ENCODE measurements at places on chromosomes 13 and 19. TPM values are rescaled to one million over a fixed set of nuclear protein-coding genes. Genes with fewer than 3 reads are reported as not detected.

The TMC4 gene
- total RNA-seq: 0.73 TPM

The KLK1 gene
- total RNA-seq: 2.5 TPM

The CEACAM3 gene
- not detected for total RNA-seq

The MISP gene
- not detected for total RNA-seq

The CHST8 gene
- total RNA-seq: not detected

The NCR1 gene
- total RNA-seq: not detected

The ZNF681 gene
- total RNA-seq: 3.0 TPM

GRCh38 chr19:344625-345319 is at the start of gene MIER2:
TSS of gene MIER2 (minus strand) at chr19:344796. CDS start at chr19:344782, 14 bp downstream.
- H3K4me3 ChIP-seq: peak within 1 kb of the TSS; percentile 84
- peak; percentile 91 for DNase-seq
- peak within 1 kb of the TSS; percentile 74 for H3K27ac ChIP-seq

DNA sequence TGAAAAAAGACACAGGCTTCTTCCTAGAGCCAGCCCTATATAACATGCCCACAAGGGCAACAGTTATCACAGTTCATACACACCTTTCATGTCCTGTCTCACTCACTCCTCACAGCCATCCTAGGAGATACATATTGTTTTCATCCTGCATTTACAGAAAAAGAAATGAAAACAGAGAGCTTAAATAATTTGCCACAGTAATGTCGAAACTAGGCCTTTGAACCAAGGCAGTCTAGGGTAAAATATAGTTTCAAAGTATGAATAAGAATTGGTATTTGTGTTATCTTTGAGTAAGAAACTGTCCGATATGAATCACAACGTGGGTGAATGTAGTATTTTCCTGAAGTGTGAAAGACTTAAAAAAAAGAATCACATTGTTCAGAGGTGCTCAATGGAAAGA is 26.8 kb downstream of the CLDN10 start:
- no peaks in the 10 kb centered on the region for H3K4me1 ChIP-seq
- H3K4me3 ChIP-seq: no peak overlapping the region
- no peaks in the 10 kb centered on the region for H3K36me3 ChIP-seq
- no peak overlapping the region for H3K27ac ChIP-seq
- DNase-seq: no peak

DNA sequence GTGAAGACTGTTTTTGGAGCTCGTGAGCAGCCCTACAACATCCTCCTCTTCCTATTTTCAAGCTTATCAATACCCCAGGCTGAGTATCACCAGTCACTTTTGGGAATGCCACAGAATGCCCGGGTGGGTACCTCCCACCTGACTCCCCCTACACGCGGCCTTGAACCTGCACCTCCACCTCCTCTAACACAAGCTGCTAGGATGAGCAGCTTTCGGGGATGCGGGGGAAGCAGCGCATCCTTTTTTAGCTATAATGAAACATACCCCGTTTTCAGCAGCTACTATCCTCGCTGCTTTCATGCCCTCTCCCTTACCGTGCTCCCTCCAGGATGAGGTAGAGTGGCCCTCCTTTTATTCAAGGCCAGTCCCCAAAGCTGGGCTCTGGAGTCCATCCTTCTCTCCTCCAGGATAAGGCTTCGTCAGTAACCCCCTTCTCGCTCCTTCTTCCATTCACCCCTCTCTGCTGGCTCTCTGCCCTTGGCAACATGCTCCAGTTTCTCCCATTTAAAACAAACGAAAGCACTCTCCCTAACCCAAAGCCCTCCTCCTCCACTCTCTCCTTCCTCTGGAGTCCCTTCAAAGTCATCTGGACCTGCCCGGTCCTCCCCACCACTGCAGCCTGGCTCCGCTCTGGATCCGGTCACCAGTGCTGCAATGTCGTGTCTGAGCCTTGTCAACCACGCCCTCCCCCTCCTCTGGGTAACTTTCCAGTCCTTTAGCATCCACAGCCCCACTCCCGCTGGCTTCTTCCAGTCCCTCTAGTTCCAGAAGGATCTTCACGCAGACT is 55.3 kb downstream of the STK24 start:
- peaks cover 15% of the 10 kb centered on the region for H3K36me3 ChIP-seq
- H3K4me1 ChIP-seq: peaks cover 80% of the 10 kb centered on the region
- no peak overlapping the region for H3K4me3 ChIP-seq
- H3K27ac ChIP-seq: peak overlapping the region; percentile 71

DNA sequence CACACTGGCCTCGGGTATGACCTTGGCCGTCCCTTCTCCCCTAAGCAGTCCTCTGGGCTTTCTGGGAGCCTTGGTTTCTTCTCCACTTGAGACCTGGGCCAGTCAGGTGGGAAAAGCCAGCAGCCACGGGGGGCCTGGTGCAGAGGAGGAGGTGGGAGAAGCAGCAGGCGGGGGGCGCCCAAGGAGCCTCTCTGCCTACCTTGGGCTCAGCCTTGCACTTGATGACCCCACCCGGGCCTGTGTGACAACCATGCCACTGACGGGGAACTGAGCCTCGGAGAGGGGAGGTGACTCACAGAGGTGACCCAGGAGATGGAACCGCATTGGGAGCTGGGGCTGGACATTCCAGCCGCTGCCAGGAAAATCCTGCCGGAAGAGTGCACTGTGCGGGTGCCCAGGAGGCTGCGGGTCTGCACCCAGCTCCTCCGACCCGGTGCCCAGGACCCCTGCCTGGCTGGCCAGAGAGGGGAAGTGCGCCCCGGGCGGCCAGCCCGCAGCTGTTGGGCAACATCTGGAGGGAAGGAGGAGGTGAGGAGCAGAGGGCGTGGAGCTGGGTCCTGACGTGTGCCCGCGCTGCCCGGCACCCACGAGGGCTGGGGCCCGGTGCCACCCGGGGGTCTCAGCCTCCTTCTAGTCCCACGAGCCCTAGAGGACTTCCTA is 23.4 kb upstream of the SLC7A10 start:
- no peaks in the 10 kb centered on the region for H3K36me3 ChIP-seq
- no peaks in the 10 kb centered on the region for H3K27me3 ChIP-seq
- H3K27ac ChIP-seq: no peak overlapping the region
- H3K4me1 ChIP-seq: no peaks in the 10 kb centered on the region

DNA sequence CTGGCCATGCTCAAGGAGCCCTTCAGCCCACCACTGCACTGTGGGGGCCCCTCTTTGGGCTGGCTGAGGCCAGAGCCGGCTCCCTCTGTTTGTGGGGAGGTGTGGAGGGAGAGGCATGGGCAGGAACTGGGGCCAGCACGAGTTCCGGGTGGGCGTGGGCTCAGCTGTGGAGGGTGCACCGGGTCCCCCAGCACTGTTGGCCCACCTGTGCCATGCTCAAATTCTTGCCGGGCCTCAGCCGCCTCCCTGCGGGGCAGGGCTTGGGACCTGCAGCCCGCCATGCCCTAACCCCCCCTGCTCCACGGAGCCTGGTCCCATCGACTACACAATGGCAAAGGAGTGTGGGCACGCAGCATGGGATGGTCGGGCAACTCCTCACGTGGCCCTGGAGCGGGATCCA is 38.8 kb upstream of the TNFRSF19 start:
- no peaks in the 10 kb centered on the region for H3K27me3 ChIP-seq
- H3K27ac ChIP-seq: no peak overlapping the region
- no peaks in the 10 kb centered on the region for H3K36me3 ChIP-seq

- H3K4me3 ChIP-seq: no peak overlapping the region
- no peak overlapping the region for H3K27ac ChIP-seq
- H3K4me1 ChIP-seq: no peaks in the 10 kb centered on the region
- H3K36me3 ChIP-seq: peaks cover 18% of the 10 kb centered on the region
- peaks cover 5% of the 10 kb centered on the region for H3K27me3 ChIP-seq
Measured at GRCh38 chr19:12749938-12750521, 1.6 kb upstream of the BEST2 start.

GRCh38 chr13:29849071-29849631 is 1.3 kb downstream of the UBL3 start:
- peak overlapping the region; percentile 97 for H3K4me3 ChIP-seq
- peak overlapping the region; percentile 95 for H3K27ac ChIP-seq
- H3K36me3 ChIP-seq: peaks cover 11% of the 10 kb centered on the region
- DNase-seq: no peak
- H3K27me3 ChIP-seq: no peaks in the 10 kb centered on the region

GRCh38 chr13:41231786-41232185 is 31.6 kb downstream of the MTRF1 start:
- H3K4me1 ChIP-seq: no peaks in the 10 kb centered on the region
- H3K27me3 ChIP-seq: no peaks in the 10 kb centered on the region
- peaks cover 26% of the 10 kb centered on the region for H3K36me3 ChIP-seq
- no peak overlapping the region for H3K4me3 ChIP-seq

DNA sequence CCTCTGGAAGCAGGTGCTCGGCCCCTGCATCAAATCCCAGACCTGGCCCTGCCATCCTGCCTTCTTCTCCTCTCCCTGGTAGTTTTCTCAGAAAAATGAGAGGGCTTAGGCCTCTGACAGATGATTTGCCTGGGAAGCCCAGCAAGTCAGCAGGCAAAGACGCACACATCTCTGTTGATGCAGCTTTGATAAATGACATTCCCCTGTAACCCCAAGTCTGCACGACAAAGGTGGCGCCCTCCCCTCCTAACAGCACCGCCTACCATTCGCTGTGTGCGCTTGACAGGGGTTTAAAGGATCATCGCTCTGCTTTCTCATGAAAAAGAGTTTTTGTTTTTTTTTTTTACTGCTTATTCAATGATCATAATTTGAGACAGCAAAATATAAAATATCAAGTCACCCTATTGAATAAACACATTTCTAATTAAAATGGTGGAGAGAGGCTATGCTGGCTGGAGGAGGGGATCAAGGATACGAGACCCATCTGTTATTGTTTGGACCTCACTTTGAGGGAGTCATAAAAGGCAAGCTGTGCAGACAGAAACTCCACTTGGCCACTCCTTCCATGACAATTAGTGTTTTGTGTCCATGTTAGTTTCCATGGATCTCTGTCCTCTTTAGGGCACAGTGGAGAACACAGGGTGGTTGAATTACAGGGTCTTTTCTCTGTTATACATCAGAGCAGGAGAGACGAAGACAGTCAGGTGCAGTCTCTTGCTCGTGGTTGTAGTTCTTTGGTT is 126.1 kb downstream of the FGF9 start:
- no peak for DNase-seq
- no peaks in the 10 kb centered on the region for H3K4me1 ChIP-seq
- H3K4me3 ChIP-seq: no peak overlapping the region
- no peaks in the 10 kb centered on the region for H3K27me3 ChIP-seq
- H3K36me3 ChIP-seq: no peaks in the 10 kb centered on the region
- H3K27ac ChIP-seq: no peak overlapping the region

DNA sequence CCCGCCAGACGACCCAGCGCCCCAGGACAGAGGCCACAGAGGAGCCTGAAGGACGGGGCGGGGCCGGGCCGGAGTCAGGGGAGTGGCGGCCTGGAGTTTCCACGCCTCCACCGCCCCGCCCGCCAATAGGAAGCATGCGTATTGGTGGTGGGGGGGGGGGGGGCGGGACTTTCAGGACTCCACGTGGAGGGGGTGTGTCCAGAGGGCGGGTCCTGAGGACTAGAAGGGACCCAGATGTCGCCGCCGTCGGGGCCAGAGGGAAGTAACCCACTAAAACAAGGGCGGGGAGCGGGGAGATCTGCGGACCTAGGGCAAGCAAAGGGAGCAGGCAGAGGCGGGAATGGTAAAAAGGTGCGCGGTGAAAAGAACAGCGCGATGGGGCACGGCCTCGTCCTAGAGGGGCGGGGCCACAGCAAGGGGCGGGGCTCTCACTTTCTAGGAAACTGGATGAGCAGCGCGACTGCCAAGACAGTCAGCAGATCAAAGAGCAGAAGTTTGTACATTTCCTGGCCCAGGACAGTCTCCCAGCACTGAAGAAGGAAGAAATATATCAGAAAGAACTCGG is 2.8 kb upstream of the LENG1 start:
- peak overlapping the region; percentile 95 for H3K4me3 ChIP-seq
- DNase-seq: peak; percentile 74
- H3K27me3 ChIP-seq: peaks cover 6% of the 10 kb centered on the region

GRCh38 chr19:46216612-46217011 is 12.9 kb upstream of the IGFL1 start:
- DNase-seq: no peak
- no peak overlapping the region for H3K27ac ChIP-seq
- H3K27me3 ChIP-seq: peaks cover 2% of the 10 kb centered on the region
- no peak overlapping the region for H3K4me3 ChIP-seq
- no peaks in the 10 kb centered on the region for H3K4me1 ChIP-seq

DNA sequence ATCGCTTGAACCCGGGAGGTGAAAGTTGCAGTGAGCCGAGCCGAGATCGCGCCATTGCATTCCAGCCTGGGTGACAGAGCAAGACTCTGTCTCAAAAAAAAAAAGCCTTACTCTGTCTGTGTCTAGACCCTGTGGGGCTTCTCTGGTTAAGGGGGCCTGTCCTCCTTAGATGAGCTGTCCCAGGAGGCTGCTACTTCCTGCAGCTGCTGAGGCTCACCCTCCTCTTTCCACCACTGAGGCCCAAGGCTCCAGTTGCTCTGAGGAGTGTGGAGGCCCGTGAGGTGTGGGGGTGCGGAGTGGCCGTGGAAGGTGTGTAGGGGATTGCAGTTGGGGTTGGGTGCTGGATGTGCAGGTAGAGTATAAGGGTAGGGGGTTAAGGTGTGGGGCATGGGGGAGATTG is 22.1 kb upstream of the RASA3 start:
- peak overlapping the region; percentile 62 for H3K4me3 ChIP-seq
- no peak for DNase-seq
- peaks cover 15% of the 10 kb centered on the region for H3K36me3 ChIP-seq
- peaks cover under 1% of the 10 kb centered on the region for H3K27me3 ChIP-seq
- H3K27ac ChIP-seq: peak overlapping the region; percentile 85

DNA sequence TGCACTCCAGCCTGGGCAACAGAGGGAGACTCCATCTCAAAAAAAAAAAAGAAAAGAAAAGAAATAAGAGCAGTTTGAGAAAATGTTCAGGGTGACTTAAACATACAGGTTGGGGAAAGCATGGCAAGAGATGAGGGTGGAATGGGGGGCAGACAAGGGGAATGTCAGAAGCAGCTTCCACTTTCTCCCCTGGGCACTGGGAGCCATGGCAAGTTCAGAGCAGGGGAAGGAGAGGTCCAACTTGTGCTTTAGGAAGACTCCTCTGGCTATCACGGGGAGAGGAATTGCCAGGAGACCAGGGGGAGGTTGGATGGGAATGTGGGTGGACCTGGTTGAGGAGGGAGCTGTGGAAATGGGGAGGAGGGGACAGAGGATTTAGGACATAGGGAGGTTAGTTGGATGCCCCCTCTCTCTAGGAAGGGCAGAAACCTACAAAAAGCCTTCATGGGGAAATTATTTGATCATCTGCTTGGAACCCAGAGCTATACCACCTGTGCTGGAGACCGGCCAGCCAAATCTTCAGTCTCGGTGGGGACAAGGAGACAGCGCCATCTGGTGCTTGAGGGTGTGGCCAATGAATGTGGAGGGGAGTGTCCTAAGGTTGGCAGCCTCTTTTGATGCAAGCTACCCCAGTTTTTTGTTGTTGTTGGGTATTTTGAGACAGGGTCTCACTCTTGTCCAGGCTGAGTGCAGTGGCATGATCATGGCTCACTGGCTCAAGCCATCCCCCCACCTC is 7.3 kb upstream of the STRN4 start:
- H3K4me3 ChIP-seq: no peak overlapping the region
- H3K36me3 ChIP-seq: peaks cover 7% of the 10 kb centered on the region
- peaks cover 11% of the 10 kb centered on the region for H3K4me1 ChIP-seq
- peak; percentile 56 for DNase-seq
- no peak overlapping the region for H3K27ac ChIP-seq
- H3K27me3 ChIP-seq: no peaks in the 10 kb centered on the region
